ENCODE measurements at places on chromosomes 2 and 18. TPM values are rescaled to one million over a fixed set of nuclear protein-coding genes. Genes with fewer than 3 reads are reported as not detected.

DNA sequence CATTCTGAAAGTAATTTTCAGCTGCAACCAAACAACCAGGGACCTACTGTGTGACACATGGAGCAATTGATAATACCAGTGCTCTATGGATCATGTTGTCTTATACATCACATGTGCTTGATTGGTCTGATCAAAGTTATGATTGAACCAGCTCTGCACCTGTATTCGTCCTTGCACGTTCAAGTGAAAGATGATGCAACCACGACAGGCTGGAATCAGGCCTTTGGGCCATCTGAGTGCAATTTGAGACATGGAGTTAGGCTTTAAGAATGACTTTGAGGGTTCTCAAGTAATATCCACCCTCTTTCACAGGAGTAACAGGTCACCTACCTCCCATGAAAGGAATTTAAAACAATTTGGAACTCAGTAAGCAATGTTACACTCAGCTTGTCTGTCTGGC lies 165.2 kb downstream of the SLC8A1 start:
- no peak for DNase-seq

Gene MYL12B
- total RNA-seq: 195 TPM

DNA sequence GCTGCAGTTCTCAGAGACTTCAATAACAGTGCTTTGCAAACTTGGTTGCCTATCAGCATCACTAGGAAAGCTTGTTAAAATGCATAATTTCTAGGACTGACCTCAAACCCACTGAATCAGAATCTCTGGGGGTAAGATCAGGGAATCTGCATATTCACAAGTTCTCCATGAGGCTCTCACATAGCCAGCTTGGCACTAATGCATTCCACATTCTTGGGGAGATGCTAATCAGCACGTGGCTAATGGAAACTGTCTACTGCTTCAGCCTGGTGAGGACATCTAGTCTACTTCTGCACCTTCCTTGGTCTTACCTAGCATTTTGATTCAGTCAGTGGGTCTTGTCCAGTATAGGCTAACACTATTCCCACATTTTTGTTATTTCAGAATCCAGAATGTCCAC lies 56.3 kb downstream of the RBKS start:
- no peak for DNase-seq

GRCh38 chr2:176106581-176107539 lies at the start of gene HOXD11:
TSS of gene HOXD11 (plus strand) at chr2:176107280. CDS start at chr2:176107356, 76 bp downstream.
- DNase-seq: no peak

Gene NFU1
- total RNA-seq: 36.5 TPM

- no peak for DNase-seq
These were observed 22.2 kb downstream of the BIN1 start for GRCh38 chr2:127084611-127085316.

- DNase-seq: no peak
These were observed 369.6 kb upstream of the ID2 start for GRCh38 chr2:8312221-8312620.

GRCh38 chr2:218032336-218033171 lies 29.8 kb upstream of the TNS1 start:
- DNase-seq: no peak

Data from GM12878 (cell line).